ENCODE measurements at places on chromosomes 4 and X.

GRCh38 chr4:47040828-47041227 is 9.5 kb downstream of the GABRB1 start:
- no peak for DNase-seq

DNA sequence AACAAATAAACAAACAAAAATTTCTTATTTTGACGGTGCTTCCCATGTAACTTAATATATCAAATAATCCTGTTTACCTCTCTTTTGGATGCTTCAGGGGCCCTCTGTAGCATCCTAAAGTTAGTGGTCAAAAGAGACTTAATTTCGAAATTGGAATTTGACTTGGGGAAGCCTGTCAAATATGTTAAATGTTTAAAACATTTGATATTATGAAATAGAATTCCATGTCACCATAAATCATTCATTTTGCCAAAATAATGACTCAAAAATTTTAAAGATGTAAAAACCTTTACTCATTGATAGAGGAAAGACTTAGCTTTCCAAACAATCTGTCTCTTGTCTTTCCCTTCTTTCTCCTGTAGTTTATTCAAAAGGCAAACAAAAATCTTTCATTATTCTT is 20.6 kb upstream of the TEX13A start:
- no peak for DNase-seq

DNA sequence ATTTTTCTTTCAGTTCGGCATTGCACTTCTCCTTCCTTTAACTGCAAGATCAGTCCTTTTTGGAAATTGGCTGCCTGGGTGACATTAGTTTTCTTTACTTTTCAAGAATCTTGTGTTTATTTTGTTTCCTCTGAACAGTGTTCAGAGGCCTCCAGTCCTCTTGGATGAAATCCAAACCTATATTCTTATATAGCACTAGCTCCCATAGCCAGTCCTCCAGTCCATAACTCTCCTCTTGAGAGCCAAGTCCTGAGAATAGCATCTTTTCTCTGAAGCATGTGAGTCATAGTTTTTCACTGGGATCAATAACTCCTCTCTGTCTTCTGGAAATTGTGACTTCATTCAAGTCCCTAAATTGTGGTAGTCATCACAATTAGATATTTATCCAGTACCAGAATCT is 357.5 kb downstream of the RAPGEF2 start:
- DNase-seq = no peak

DNA sequence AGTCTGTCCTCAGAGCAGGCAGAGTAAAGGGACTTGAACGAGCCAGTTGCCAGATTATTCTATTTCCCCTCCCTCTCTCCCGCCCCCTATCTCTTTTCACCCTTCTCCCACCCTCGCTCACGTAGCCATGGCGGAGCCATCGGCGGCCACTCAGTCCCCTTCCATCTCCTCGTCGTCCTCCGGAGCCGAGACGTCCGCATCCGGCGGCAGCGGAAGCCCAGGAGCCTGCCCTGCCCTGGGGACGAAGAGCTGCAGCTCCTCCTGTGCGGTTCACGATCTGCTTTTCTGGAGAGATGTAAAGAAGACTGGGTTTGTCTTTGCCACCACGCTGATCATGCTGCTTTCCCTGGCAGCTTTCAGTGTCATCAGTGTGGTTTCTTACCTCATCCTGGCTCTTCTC is 106.2 kb upstream of the SMAD1 start:
- no peak for DNase-seq

DNA sequence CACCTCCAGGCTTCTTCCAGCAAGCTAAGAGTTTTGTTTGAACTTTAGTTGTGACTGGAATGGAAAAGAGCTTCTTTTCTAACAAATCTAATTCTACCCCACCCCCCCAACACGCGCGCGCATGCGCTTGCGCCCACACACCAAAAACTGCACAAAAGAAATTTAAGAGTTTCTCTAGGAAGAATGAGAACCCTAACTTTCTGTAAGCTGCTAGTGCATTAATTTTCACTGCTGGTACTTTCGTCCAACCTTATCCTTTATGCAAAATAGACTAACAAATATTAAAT is 9.0 kb upstream of the INTU start:
- no peak for DNase-seq

- no peak for DNase-seq
Measured at GRCh38 chr4:3420956-3421355, 20.8 kb upstream of the HGFAC start.

GRCh38 chr4:112119353-112119783 is 25.9 kb upstream of the FAM241A start:
- no peak for DNase-seq

DNA sequence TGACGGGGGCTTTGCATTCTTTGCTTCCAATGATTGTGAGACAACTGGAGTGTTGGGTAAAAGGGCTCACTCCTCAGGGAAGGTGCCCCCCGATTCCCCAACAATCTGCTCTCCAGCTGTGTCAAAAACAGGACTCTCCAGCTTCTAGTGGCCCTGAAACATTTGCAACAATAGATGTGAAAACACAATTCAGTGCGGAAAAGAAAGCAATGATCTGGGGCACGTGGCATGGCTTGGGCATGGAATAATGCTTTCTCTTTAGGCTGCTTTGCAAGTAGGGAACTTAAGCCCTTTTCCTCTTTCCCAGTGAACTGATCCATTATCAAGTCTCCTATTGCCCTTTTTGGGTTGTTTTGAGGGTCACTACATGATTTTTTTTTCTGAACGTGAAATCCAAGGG is 239.9 kb downstream of the C4orf33 start:
- no peak for DNase-seq

- DNase-seq = no peak
Measured at GRCh38 chr4:127113844-127114362, 518.9 kb upstream of the INTU start.

GRCh38 chrX:148381603-148382002 is 118.8 kb upstream of the AFF2 start:
- no peak for DNase-seq

GRCh38 chrX:100208076-100208475 is 202.0 kb downstream of the PCDH19 start:
- no peak for DNase-seq

DNA sequence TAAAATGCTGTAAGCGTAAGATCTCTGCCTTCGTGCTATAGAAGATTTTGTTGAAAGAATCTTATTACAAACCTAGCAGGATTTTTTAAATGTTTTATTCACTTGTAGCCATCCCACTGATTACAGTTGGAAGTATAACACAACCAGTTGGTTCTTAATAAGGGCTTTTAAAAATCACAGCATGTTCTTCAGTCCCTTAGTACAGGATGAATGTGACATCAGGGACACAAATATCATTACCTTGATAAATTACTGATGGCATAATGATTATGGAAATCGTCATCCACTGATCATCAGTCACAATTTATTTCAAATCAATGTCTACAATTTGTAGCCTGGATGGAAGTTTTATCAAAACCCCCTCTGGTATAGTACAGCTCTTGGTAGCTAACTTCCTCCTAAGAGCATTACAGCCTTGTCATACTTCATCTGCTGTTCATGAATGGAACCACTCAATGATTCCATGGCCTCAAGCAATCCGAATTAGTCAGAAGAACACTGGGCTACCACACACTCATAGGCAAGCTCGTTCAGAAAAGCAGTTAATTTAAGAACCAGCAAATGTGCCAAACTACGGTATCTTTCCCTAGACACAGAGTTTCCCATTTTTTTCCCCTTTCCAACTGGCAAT is 389.2 kb upstream of the TENM3 start:
- no peak for DNase-seq

DNA sequence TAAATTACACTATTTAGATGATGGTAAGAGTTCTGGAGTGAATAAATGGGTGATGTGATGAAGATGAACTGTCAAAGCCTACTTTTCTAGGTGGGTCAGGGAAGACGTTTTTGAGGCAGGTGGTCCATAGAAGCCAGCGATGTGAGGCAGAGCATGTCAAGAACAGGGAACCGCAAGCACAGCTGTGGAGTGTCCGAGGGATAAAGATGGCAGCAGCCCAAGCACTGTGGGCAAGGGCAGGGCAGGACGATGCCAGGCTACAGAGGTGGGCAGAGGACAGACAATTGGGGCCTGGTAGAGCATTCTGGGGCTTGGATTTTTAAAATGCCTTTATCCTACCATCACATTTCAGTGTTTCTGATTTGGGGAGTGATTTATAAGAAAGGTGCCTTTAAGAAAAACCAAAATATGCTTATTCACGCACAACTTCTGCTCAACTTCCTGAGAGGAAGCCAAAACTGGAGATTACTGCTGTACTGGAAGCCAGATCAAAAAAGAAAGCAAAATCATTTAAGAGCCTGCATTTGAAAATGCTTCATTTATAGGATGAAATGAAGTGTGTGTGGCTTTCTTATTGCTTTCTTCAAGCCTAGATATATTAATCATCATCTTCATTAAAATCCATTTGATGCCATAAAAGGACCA is 119.0 kb upstream of the WDR17 start:
- DNase-seq = no peak

DNA sequence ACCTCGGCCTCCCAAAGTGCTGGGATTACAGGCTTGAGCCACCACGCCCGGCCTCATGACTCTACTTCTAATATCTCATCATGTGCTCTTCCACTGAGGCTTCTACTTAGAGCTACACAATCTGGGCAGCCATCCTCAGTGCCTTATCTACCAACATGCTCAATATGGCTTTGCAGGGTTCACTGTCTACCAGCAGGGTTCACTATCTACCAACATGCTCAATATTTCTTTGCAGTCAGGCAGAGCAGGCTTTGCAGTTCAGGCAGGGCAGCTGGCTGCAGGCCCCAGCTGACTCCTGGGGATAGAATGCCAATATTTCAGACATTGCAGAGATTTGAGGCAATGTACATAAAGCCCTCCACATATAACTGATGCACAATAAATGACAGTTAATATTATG is 47.5 kb downstream of the PKD2 start:
- no peak for DNase-seq

DNA sequence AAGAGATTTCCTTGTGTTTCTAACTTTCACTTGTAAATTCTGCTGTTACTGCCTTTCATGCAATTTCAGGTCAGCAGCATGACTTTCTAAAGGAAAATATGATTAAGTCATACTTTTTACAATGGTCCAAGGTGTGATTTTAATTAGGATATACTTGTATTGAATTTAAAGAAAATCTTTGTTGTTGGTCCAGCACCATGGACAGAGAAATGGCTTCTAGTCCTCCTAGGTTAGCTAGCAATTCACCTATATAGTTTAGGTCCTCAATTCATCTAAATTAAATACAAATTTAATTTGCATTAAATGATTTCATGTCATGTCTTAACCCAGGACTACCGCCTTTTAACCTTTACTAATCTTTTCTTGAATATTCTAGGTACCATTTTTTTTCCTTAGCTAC is 304.9 kb upstream of the RPS6KA3 start:
- DNase-seq = no peak
